ENCODE measurements at places on chromosomes 2 and 18.

GRCh38 chr18:78670778-78671391 lies 308.7 kb upstream of the SALL3 start:
- no peak for DNase-seq

DNA sequence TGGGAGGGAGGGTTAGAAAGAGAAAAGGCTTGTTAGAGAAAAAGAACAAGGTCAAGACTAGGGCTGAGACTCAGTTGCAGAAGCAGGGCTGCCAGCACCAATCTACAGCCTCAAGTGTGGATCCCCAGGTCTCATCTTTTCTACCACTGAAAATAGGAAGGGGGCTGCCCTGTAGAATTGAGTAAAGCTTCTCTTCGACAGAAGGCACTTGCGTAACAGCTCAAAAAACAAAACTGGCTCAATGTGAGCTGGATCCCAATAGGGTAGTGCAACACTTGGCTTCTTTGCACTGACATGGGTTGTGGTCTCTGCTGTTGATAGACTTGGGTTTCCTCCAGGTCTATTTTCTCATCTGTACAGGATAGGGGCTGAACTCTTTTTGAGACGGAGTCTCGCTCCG lies 1.8 kb upstream of the MPV17 start:
- DNase-seq = no peak

GRCh38 chr18:68611311-68611710 lies 103.6 kb downstream of the TMX3 start:
- DNase-seq = no peak

DNA sequence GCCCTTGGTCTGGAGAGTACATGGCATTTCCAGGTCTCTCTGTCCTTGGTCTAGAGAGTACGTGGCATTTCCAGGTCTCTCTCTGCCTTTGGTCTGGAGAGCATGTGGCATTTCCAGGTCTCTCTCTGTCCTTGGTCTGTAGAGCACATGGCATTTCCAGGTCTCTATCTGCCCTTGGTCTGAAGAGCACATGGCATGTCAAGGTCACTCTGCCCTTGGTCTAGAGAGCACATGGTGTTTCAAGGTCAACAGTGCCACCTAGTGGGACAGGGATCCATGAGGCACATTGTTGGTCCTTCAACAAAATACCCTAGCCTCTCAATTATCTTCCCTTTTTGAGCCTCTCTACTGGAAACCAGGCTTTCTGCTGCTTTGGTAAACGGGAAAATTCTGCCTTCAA lies 250.2 kb downstream of the OTX1 start:
- DNase-seq = no peak

GRCh38 chr2:174334278-174334715 lies 457 bp upstream of the SP9 start:
- DNase-seq = no peak

DNA sequence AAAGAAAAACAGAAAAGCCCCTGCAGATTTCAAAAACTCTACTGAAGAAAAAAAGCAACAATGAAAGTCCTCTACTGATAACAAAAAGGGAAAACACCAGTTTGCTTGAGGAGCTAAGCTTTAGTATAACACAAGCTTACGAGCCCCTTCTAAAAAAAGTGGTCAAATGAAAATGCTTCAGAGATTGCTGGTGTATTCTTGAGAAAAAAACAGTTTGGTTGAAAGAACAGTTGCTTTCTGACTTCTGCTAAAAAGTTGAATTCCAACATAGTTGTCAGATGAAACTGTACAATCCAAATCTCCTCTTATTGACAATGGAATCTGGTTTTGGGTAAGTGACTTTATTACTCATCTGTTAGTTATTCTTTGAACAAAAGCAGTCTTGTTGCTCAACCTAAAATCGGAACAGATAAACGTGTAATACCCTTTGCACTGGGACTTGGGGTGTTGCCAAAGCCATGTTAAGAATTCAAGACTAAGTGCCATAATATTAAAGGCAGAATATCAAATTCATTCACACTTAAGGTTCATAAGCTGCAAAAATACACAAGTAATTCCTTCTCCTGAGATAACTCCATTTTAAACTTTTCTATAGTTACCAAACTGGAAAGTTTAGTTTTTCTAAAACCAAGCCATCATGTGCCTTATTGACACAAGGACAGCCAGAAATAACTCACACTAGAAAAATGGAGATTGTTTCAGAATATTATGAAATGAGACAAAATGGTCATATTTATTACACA lies 45.3 kb upstream of the SPAG16 start:
- DNase-seq = peak; percentile 95
